NCI-H2081 treated with DMSO at 0.1 percent for 48 hours (cell line): ENCODE measurements at places on chromosomes 12 and 14.

DNA sequence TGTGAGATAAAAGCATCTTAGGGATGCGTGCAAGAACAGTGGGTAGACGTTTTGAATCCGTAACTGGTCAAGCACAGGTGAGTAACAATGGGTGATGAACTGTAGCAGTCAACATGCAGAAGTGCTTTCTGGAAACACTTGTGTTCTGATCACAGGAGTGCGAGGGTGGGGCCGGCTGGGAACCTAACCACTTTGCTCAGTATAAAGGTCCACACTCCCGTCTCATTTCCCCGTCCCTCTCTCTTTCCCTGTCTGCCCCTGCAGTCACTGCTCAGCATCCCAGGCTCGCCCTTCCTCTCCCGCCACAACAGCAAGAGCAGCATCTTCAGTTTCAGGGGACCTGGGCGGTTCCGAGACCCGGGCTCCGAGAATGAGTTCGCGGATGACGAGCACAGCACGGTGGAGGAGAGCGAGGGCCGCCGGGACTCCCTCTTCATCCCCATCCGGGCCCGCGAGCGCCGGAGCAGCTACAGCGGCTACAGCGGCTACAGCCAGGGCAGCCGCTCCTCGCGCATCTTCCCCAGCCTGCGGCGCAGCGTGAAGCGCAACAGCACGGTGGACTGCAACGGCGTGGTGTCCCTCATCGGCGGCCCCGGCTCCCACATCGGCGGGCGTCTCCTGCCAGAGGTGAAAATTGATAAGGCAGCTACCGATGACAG is 127.1 kb downstream of the FIGNL2 start:
- no peak for DNase-seq

- DNase-seq: no peak
Observed at GRCh38 chr12:105076098-105076497, 8.2 kb downstream of the ALDH1L2 start.

GRCh38 chr14:64683264-64683663 is 21.0 kb upstream of the PLEKHG3 start:
- DNase-seq: no peak

GRCh38 chr12:2095878-2096277 is 43.1 kb downstream of the CACNA1C start:
- no peak for DNase-seq

DNA sequence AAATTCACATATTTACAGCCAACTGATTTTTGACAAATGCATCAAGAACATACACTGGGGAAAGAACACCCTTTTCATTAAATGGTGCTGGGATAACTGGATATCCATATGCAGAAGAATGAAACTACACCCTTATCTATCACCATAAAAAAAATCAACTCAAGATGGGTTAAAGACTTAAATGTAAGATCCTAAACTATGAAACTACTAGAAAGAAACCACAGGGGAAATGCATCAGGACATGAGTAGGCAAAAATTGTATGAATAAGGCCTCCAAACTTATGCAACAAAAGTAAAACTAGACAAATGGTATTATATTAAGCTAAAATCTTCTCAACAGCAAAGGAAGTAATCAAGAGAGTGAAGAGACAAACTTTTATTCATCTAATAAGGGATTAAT is 242.6 kb downstream of the CPNE8 start:
- DNase-seq: no peak

- no peak for DNase-seq
Observed at GRCh38 chr12:73159954-73160353, 887.8 kb downstream of the TRHDE start.

GRCh38 chr12:32533971-32534590 is 134.7 kb downstream of the FGD4 start:
- no peak for DNase-seq

DNA sequence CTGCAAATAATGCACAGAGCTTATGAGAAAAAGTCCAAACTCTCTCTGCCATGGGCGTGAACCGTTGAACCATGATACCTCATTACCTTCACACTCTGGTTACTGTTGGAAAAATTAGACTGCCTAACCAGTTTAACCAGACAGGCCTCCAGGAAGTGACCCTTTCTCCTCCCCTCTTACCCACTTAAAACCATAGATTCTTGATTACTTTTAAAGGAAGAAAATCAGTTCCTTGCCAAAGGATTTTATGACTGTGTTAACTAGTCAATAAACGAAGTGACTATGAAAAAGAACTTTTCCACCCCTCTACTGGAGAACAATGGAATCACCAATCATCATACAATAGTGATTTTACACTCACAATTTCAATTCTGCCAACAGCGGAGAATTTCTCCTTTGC is 254.0 kb upstream of the ATP2B1 start:
- no peak for DNase-seq

DNA sequence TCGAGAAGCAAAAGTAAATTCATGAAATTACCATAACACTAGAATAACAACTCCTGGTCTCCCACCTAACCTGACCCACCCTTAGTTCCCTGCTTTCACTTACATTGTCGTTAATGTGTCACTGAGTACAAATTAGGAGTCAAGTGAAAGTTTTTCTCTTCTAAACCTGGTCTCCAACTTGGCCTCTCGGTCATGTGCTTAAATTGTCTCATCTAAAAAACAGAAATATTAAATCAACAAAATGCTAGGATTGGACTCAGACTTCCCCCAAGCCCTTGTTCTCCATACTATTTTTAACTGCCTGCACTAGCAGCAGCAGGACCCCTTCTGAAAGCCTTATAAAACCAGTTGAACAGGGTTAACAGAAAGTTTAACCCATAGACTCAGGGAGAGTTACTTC is 1.8 kb upstream of the BTG1 start:
- no peak for DNase-seq
